ENCODE measurements at places on chromosomes 6 and 20.

DNA sequence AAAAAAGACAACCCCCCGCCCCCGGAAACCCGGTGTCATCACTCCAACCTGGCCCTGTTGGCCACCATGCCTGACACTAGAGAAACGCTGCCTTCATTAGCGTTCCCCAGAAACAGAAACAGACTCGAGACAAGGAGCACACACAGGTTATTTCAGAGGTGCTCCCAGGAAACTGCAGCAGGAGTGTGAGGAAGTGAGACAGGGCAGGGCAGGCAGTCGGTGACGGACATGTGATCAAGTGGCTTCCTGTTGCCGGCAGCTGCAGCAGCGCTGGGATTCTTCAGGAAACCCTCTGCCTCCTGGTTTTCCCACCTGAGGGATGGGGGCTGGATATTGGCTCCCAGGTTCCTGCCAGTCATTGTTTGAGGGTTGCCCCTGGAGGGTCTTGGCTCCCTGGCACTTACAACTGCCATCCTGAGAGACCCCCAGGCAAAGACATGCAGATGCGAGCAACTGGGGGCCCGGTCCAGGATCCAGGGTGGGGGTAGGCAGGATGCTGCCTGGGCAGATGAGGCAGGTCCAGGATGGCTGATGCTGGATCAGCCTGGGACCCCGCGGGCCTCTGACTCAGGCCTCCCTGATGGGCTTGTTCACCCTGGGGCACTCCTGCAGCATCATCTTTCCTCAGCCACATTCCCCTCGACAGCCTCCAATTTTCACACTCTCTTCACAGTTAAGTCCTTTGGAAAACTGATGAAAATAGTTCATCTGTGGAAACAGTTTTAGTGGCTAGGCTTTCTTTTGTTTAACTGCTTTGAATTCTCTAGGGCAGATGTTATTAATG lies 150.7 kb upstream of the SYNDIG1 start:
- no peak for DNase-seq

GRCh38 chr6:168756009-168756634 lies 315.1 kb downstream of the SMOC2 start:
- DNase-seq: no peak

DNA sequence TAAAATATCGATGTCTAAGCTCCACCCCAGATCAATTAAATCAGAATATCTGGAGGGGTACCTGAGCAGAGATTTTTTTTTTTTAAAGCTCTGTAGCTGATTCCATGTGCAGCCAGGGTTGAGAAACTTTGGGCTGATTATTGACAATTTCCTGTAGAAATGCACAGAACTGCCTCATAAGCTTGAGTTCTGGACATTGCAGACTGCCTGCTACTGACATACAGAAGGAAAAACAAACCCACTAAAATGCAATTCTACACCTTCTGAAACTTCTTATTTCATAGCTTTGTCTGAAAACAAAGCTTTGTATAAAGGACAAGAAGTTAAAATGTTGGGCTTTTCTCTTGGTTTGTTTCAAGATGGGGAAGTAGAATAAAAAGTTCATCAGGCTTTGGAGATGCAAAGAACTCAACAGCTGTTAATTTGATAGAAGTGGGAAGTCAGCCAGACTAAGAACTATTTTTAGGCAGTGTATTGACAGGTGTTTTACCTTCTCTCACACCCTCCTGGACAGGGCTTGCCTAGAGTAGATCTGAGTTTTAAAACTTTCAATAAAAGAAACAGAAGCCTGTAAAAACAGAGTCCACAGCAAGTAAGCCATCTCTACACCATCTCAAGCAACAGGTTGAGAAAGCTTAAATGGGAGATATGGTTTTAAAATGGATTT lies 147.7 kb downstream of the KCNQ5 start:
- no peak for DNase-seq

DNA sequence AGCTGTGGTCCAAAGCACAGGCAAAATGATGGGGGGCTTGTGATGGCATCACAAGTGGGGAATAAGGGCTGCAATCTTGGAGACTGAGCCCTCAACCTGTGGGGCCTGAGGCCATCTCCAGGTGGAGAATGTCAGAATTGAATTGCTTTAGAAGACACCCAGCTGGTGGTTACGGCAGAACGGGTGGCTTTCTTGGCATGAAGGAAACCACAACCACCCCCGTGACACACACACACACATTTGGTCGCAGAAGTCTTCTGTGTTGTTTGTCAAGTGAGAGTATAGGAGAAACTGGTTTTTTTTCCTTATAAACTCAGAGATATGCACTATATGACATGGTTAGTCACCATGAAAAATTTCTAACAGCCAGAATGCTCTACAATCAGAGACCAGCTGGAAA lies 139.5 kb upstream of the CDH4 start:
- DNase-seq: no peak

DNA sequence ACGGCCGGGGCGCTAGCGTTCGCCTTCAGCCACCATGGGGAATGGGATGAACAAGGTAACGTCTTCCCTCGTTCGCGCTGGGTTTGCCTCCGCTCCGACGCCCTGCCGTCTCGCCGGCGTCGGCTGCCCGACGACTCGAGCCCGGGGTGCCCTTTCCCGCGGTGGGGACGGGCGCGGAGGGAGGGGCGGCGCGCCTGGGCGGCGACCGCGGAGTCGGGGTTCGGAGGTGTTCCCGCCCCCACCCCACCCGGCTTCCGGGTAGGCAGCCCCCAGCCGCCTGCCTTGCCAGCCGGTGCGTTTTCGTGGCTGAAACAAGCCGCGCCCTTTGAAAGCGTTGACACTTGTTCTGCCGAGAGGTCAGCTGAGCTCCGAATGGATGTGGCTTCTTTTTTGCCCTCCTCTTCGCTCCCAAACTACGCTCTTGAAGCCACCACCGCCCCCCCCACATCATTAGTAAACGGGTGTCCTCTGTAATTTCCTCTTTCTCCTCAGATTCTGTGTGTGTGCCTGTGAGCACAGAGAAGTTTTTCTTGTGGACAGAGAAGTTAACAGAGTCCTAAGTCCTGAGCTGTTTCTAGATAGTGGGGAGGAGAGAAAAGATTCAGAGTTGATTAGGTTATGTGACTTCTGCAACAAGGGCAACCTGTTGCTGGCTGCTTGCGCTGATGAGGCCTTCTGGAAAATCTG lies 362 bp downstream of the DUSP22 start:
- no peak for DNase-seq

DNA sequence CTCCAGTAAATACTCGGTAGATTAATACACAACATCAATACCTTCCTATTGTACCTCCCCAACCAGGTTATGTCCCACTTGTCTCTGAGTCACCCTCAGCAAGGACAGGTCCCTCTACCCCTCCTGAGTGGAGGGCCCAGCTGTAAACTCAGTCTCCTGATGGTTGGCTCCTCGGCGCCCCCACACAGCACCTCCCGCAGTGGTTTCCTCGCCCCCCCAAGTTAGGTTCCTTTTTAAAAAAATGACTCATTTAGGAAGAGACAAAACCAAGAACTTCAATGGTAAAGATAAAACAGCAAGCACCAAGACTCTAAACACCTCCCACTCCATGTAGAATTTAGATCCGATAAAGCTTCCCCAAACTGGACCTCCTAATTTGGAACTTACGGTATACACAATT lies 83.5 kb downstream of the TRERF1 start:
- DNase-seq: no peak

- DNase-seq: no peak
Observed at GRCh38 chr6:120869397-120869796, 464.9 kb downstream of the TBC1D32 start.

DNA sequence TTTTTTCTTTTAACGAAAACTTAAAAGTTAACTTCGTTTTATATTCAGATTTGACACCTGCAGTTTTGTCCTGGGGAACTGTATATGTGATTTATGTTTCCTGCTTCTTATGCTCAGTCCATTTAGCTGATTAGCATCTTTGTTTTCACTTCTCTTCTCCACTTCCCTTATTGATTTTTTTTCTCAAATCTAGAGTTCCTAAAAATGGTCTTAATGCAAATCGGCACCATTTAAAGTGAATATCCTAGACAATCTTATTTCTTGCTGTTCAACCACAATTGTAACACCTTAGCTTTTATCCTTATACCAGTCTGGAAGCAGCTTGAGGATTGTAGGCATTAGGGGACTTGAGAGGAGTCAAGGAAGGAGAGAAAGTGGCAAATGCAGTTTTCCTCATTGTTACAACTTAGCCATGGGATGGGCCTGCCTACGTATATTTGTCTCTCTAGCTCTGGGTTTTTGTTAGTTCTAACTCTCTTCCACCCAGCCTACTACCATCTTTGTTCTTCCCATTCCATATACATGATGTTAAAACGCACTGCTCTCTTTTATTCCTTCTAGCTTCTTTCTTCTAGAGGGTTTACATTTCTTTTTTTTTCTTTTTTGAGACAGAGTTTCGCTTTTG lies 8.5 kb downstream of the QRSL1 start:
- no peak for DNase-seq

- DNase-seq: peak; percentile 48
Observed at GRCh38 chr6:134619789-134620188, 301.9 kb upstream of the SGK1 start.

- no peak for DNase-seq
Observed at GRCh38 chr20:33311996-33312395, 29.0 kb downstream of the BPIFB1 start.

- no peak for DNase-seq
Observed at GRCh38 chr6:7131390-7131789, 23.6 kb downstream of the RREB1 start.

GRCh38 chr6:97129106-97129505 lies 153.9 kb downstream of the MMS22L start:
- DNase-seq: no peak

DNA sequence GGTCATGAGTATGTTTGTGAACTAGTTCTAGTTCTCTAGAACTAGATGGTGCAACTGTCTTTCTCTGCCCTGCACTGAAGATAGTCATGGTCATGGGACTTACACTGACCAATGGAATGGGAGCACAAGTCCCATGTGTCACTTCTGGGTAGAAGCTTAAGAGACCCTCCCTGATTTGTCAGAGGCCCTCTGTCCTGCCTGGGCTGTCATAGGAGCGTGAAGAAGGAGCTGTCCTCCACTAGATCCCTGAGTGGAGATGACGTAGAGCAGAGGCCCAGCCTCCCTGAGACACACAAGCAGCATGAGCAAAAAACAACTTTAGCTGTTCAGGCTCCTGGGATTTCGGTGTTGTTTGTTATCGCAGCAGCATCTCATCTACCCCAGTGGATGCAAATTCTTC lies 514.5 kb downstream of the PREX1 start:
- no peak for DNase-seq

Data from hepatic stellate cell (primary cell).